ENCODE measurements at places on chromosomes 12 and 14.

GRCh38 chr14:52678591-52678990 is 16.8 kb downstream of the ERO1A start:
- DNase-seq, result no peak

- no peak for DNase-seq
Observed at GRCh38 chr14:95207475-95208233, 50.3 kb upstream of the DICER1 start.

DNA sequence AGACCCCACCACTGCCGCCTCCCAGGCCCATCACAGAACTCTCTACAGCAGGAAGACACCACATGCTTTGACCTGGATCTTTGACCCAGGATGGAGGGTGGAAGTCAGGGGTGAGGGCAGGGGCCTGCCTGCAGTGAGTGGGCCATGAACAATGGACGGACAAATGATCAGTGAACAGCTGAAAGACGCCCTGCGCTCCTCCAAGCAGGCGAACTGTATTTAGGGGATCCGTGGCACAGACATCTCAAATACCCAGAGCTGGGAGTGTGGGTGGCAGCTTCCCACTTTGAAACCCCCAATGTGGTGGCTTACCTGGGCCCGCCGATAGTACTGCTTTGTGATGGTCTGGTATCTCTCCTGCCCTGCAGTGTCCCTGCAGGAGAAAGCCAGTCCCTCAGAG is 8.7 kb upstream of the GPX2 start:
- DNase-seq, result no peak

DNA sequence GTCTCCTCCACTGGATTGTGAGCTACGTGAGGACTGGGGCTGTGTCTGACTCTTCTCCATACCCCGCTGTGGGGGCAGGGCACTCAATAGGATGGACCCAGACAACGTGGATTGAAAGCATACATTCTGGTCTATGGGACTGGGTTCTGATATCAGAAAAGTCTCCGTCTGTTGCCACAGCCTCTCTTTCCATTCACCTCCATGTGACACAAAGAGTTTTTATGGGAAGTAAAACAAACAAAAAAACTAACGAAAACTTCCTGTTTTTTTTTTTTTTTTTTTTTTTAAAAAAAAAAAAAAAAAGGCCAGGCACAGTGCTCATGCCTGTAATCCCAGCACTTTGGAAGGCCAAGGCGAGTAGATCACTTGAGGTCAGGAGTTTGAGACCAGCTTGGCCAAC is 44.7 kb downstream of the SLC8A3 start:
- no peak for DNase-seq

DNA sequence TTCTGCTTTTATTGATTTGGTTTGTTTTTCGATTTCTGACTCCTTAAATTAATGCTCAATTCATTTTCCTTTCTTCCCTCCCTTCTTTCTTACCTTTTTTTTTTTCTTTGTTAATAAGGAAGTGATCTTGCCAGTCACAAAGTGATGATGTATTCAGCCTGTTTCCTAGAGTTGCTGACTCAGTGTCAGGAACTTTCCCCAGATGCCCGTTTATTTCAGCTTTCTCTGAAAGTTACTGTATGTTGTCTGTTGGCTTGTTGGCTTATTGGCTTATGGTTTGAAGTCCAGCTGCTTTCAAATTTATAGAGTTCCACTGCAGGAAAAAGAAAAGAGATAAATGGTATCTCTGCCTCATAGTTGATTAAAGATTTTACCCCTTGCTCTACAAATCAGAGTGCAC is 12.4 kb upstream of the SLC6A15 start:
- peak; percentile 85 for DNase-seq

DNA sequence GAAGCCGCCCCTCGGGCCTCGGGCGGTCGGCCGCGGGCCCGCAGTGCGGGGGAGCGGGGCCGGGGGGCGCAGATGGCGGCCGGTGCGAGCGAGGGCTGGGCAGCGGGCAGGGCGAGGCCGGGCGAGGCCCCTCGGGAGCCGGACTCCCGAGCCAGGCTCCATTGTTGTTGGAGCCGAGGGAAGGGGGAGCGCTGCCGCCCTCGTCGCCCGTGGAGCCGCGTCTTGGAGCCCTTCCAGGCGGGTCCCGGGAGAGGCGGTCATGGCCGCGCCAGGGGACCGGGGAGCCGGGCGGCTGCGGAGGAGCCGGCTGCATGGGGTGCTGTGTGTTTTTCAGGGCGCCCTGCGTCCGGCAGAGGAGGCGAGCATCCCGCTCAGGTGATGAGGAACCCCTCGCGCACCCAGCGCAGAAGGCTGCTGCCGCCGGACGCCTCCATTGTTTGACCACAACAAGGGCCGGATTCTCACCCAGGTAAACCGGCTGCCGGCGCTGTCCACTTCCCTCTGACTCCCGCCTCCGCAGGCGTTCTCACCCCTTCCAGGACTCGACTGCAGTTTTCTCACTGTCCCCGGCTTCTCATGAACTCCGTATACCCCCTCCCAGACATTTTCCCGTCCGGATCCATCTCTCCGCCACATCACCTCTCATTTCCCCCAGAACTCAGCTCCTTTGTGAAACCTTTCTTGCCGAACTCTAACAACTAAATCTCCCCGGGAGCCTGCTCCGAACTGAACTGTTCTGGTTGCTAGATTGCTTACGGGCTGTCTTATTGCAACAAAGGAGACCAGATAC is 732 bp downstream of the ZNF664 start:
- DNase-seq, result no peak

DNA sequence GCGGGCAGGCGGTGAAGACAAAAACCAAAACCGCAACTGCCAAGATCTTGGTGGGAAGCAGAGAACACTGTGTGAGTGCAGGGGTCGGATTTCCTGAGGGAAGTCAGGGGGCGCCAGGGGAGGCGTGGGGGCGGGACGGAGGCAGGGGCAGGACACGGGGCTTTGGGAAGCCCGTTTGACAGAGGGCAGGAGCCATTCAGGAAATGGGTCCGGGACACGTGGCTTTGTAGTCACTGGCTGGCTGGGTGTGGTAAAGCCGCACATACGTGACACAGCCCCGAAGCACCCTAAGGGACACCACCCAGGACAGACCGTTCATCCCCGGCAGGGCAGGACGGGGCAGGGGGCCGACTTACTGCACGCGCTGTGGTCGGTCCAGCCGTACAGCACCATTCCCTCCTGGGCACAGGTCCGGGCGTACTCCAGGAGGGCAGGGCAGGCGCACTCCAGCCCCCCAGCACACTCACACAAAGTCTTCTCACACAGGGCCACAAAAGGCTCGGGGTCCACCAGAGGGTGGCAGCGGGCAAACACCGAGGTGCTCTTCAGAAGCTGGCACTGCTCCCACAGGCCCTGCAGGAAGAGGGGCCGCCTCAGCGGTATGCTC is 49.4 kb downstream of the VWF start:
- no peak for DNase-seq

GRCh38 chr14:99093532-99094517 is 178.2 kb downstream of the BCL11B start:
- no peak for DNase-seq

DNA sequence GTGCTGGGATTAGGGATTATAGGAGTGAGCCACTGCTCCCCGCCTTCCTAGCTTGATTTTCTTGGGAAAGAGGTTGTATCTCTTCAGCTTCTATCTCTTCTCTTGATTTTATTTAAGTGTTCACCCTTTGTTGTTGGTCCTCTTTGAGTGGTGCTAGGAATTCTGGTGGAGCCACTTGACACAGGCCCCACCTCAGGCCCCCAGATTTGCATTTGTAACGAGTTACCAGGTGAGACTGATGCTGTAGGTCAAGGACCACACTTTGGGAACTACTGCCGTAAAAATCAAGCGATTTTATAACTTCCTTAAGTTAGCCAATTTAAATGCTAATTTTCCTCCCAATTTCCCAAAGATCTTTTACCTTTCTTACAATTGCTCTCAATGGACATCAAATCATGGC is 26.3 kb downstream of the SRGAP1 start:
- no peak for DNase-seq

GRCh38 chr14:97178781-97179180 is 381.6 kb downstream of the VRK1 start:
- no peak for DNase-seq

- DNase-seq, result peak; percentile 64
Observed at GRCh38 chr12:21697904-21698630, 40.4 kb upstream of the LDHB start.

Measured in choroid plexus epithelial cell (primary cell).